NCI-H345 (cell line): ENCODE measurements at places on chromosomes 4 and X.

GRCh38 chrX:15678339-15678738 lies 13.7 kb upstream of the CLTRN start:
- no peak for DNase-seq

DNA sequence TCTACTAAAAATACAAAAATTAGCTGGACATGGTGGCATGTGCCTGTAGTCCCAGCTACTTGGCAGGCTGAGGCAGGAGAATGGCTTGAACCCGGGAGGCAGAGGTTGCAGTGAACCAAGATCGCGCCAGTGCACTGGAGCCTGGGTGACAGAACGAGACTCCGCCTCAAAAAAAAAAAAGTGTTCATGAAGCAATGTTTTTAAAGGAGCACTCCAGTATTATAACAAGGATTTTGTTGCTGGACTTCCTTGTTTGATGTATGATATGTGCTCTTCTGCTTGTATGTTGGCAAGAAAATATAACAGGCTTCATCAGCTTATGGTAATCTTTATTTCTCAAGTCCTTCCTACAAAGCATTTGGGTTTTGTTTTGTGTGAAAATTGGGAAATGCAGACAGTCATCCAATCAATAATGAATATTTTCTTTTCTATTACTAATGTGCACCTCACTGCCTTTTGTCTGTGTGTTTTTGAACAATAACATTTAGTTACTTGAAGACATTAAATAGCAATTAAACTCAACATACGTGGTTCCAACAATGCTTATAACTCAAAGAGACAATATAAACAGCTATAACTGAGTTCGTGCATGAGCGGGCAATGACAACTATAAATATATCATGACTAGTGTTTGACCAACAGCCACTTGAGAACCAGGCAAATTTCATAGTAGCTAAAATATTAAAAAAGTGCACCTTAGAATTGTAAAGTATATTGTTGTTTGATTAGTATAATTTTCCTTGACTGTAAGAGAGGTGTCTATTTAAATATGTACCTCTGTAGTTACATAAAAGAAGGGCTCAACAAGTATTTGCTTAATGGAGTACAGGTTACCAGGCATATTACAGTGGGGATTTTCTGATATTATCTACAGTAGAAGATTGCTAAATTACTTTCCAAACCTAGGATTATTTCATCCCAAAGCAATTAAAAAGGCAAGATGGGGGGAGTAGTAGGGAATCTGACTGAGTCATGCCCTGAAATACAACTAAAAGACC lies 210.7 kb downstream of the PPP3CA start:
- DNase-seq: peak; percentile 15

GRCh38 chr4:5933116-5933515 lies 40.2 kb upstream of the CRMP1 start:
- peak; percentile 91 for DNase-seq

DNA sequence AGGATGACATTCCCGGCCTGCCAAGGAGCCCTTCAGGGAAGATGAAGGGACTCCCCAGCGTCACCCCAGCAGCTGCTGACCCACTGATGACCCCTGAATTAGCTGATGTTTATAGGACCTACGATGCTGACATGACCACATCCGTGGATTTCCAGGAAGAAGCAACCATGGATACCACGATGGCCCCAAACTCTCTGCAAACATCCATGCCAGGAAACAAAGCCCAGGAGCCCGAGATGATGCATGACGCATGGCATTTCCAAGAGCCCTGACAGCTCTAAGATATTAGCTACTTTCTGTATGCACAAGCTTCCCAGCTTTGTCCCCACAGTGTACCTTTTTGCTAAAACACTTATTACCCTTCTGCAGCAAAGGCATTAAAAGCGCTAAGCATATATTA lies 14.4 kb downstream of the AMBN start:
- DNase-seq: no peak

DNA sequence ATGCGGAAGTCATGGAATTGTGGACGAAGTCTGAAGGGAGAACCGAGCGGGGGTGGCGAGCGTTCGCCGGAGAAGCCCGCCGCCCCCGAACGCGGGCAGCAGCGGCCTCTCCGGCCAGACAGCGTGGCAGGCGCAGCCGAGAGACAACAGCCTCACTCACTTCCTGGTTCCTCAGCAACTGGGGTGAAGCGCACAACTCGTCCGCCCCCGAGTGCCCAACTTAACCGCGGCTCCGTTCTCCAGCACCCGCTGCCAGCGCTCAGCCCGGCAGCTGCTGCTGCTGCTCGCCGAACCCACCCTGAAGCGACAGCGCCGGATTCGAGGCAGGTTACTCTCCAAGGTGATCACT lies 68.0 kb downstream of the NOCT start:
- peak; percentile 69 for DNase-seq

DNA sequence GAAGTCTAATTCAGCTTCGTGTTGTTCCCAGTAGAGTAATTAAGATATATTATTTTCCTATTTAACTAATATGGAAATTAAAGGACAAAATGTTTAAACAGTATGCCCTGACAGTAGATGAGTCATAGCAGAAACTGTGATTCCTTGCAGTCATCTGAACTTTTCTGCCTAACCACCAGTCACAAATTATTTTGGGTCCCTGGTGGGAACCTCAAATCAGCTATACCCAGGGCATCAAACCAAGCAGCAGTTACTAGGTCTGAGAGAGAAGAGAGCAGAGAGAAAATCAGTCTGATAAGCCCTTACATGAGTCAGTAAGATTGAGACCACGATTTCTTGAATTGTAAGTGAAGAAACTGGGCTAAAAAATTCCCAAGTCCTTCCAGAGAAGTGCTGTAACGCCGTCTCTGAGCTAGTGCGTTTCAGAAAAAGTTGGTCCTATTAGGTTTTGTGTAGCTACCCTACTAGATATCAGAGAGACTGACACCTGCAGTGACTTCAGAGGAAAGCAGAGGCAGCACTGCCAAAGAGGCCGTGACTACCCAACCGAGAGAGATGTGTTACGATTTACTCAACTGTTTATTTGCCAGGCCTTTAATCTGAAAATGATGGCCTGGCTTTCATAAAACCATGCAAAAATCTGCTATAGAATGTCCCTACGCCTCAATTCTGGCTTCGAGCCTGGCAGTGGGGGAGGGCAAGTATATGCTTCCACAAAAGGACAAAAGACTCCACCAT lies 21.7 kb upstream of the GPM6A start:
- DNase-seq: peak; percentile 8

DNA sequence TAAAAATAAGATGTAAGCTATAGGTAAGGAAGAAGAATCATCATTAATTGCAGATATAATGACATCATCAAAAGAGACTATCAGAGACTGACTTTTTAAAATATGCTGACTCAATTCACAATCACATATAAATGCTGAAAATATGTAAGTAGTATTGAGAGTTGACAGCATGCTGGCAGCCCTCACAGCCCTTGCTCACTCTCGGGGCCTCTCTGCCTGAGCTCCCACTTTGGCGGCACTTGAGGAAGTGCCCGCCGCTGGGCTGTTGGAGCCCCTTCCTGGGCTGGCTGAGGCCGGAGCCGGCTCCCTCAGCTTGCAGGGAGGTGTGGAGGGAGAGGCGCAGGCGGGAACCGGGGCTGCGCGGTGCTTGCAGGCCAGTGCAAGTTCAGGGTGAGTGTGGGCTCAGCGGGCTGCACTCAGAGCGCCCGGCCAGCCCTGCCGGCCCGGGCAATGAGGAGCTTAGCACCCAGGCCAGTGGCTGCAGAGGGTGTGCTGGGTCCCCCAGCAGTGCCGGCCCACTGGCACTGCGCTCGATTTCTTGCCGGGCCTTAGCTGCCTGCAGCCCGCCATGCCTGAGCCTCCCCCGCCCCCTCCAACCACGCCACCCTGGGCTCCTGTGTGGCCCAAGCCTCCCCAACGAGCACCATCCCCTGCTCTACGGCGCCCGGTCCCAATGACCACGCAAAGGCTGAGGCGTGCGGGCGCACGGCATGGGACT lies 68.9 kb downstream of the RAB28 start:
- no peak for DNase-seq

- DNase-seq: no peak
These were observed 200.3 kb upstream of the TENM3 start for GRCh38 chr4:182042945-182043344.

DNA sequence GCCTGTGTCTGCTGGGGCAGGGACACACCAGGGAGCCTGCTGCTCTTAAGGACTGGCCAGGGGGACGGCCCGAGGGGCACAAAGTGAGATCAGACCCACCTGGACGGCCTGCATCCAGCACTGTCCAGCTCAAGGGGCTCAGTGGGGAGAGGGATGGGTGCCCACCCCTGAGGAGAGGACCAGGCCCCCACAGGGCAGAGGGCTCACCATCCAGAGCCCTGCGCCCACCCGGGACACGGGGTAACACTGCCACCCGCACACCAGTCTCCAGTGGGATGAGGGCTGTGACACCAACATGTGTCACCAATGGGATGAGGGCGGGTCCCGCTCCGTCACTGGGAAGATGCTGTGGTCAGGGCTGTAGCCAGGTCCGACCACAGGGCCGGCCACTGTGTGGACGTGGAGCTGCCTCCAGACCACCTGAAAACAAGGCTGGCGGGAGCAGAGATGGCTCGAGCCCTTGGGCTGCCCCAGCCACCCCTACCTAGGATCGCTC lies 13.2 kb downstream of the DGKQ start:
- DNase-seq: no peak

DNA sequence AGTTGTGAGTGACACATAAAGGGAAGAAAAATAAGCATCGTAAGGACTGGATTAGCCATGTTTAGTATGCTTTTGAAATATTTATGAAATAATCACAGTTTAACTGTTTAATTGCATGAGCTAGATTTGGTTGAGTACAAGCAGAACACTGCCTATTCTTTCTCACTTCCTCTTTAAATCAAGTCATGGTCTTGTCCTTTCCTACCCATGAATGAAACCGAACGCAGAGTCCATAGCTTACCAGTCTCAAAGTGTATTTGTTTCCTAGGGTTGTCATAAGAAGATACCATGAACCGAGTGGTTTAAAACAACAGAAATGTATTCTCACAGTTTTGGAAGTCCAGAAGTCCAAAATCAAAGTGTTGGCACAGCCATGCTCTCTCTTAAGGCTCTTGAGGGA lies 684.0 kb upstream of the MAGEB2 start:
- DNase-seq: no peak

- no peak for DNase-seq
These were observed 65.0 kb upstream of the IL15 start for GRCh38 chr4:141571362-141571761.

DNA sequence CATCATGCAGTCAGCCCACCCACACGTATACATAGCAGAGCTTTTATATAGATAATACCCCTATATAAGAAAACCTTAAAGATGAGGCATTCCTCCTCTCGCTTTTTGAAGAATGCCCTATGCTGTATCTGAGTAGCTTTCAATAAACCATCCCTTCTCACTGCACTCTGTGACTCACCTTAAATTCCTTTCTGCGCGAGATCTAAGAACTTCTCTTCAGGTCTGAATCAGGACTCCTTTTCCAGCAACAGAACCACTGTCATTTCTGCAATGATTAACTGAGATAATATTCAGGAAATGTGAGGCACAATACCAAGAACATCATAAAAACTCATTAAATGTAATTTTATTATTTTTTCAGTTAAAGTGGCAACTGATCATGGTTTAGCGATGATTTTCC lies 76.4 kb upstream of the DCLK2 start:
- no peak for DNase-seq

GRCh38 chr4:88003261-88003660 lies 4.2 kb upstream of the PKD2 start:
- no peak for DNase-seq

GRCh38 chr4:187212446-187213080 lies 488.9 kb upstream of the FAT1 start:
- DNase-seq: no peak

- DNase-seq: peak; percentile 49
These were observed 99.2 kb downstream of the PSAPL1 start for GRCh38 chr4:7335344-7336066.
